ENCODE measurements at places on chromosomes 2 and 18.

GRCh38 chr2:44230378-44230777 lies 44.9 kb upstream of the SLC3A1 start:
- DNase-seq = no peak

DNA sequence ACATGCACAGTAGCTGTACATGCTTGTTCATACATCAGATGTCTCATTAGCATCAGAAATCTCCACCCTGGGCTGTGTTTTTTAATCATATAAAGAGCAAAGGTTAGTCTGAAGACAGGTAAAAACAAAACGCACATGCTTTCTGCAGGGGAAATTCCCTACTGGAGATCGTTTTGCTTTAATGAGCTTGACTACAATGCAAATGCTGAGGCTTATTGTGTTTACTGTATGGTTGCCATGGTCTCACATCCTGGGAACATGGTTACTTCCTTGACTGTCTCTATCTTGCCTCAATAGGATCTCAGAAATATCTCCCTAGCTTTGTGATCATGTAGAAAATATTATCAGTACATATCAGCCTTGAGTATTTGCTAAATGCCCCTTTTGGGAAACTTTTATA lies 336.5 kb upstream of the TFPI start:
- DNase-seq = peak; percentile 23

GRCh38 chr2:105843476-105844374 lies 99.0 kb downstream of the NCK2 start:
- DNase-seq = no peak

GRCh38 chr2:239496700-239497099 lies 95.9 kb upstream of the HDAC4 start:
- no peak for DNase-seq

- no peak for DNase-seq
Observed at GRCh38 chr2:239853121-239853520, 172.0 kb downstream of the NDUFA10 start.

DNA sequence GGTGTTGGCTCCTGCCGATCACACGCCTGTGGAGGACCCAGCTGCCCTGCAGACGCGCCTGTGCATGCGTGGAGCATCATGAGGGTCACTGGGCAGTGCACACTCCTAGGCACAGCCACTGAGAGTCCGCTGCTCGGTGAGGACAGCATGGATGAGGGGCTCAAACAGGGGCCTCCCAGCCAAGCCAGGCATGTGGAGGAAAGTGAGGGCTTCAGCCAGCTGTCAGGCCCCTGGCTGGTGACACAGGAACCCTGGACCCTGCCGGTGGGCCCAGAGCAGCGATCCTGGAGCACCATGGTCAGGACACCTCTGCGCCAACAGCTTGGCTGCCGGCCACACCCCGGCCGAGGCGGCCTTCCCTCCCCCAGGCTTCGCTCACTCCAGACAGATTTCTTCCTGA lies 171.2 kb downstream of the RTP5 start:
- no peak for DNase-seq

DNA sequence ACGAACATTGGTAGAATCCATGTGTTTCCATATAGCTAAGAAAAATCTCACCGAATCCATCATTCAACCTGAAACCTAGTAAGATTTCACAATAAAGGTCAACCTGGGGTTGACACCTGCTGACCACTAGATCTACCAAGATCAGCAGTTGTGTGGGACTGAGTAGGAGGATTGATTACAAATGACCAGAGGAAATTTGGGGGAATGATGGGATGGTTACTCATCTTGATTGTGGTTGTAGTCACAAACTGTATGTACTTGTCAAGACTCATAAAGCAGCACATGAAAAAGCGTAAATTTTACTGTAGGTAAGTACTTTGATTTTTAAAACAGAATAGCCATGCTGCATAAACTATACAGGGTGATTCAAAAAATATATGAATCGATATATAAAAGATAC lies 14.7 kb downstream of the DAPL1 start:
- no peak for DNase-seq

DNA sequence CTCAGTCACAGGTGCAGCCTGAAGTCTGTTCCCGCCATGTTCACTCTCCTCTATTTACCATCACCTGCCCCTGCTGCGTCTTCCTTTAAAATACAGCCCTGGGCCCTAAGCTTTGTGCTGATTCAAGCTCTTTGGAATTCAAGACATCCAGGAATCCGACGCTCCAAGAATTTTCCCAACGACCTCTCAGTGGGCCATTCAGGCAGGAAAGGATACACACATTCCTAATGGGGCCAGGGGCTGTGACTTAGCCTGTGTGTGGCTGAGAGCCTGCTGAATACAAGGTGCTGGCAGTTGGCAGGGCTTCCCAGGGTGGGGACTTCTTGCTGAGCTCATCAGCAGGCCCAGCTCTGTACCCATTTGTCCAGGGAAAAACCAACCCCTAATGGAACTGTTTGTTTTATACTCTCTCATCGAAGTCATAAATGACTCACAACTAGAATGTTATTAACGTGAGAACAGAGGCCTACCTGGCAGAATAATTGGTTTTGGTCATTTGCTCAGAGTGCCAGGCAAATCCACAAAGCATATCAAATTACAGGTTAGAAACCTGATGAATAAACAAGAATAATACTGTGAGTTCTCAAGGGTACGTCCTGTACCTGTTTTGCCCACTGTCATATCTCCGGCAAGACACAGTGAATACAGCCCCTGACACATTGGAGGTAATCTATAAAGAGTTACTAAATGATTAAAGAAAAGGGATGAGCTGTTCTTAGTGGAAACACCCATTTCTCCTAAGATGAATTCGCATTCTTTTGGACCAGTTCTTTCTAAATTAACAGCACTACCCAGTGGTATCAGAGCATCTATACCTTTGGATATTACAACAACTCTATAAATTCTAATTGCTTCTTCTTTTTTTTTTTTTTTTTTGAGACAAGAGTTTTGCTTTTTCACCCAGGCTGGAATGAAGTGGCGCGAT lies 12.6 kb upstream of the KCMF1 start:
- DNase-seq = peak; percentile 99

DNA sequence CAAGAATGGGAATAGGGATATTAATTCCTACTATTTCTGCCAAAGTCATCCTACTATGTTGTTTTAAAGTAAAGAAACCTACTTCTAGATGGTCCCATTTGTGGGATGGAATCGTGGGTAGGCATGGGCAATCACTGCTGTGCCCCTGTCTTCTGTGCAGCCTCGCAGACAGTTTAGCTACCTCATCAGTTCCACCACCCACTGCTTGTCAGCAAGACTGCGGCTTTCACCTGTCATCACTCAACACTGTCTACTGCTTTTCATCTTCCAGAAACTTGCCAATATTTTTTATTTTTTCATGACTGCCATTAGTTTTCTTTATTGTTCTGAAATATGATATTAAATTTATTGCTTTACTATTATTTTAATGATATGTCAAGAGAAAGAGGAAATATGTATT lies 368.1 kb upstream of the KYNU start:
- no peak for DNase-seq
